NCI-H2107 (cell line): ENCODE measurements at places on chromosomes 3 and 15.

- DNase-seq = no peak
These were observed 332.7 kb upstream of the ADAMTS9 start for GRCh38 chr3:65020281-65021160.

DNA sequence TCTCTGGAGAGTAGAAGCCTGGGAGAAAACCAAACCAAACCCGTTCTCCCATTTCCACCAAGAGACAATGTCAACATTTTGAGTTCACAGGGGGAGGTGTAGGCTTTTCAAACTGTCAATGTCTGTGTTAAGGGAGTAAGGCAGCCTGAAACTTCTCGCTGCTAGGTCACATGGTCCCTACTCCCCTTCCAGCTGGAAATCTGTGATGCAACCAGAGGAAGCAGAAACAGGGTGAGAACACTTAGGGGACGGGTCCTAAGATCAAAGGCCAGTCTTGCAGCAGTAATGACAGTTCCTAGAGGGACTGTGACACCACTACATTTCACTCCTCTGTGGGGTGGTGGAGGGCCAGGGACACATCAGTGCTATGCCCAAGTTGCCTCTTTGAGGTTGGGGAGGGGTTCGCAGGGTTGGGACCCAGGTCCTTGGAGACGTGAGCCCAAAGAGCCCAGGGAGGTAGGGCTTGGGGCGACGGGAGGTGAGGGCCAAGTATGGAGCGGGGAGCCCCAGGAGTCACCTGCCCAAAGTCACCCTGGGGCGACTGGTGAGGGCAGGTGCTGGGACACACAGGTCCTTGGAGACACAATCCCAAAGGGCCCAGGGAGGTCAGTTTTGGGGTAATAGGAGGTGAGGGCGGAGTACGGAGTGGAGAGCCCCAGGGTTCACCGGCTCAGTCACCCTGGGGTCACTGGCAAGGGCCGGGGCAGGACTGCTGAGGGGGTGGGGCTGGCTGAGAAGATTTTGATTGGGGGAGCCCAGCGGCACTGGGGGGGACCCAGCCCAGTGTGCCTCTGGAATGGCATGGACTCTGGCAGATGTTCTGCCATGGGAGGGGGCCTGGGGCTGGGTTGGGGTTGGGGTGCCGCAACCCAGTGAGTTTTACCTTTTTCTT, 582 bp downstream of the GOLGA6L2 start:
- DNase-seq = no peak

GRCh38 chr3:13333236-13333897, 86.8 kb downstream of the NUP210 start:
- DNase-seq = no peak

DNA sequence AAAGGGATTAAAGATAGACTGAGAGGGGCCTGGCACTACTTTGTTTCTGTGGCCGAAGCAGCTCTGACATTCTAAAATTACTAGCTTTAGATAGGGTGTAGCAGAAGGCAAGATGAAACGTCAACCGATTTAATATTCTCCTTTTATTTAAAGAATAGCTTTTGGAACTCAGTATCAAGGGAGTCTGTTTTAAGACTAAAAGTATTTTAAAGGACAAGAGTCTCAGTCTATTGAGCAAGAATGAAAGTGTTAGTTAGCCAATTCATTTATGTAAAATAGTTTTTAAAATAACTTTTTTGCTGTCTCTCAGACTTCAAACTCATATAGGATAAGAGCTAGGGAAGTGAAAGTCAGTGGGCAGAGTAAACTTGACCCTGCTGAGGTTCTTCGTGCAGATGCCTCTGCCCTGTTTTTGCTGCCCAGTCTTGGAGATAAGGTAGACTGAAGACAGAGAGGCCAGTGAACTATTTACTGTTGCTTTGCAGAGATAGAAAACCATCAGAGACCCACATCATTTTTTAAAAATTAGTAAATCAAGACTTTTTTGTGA, 1090.9 kb downstream of the ROBO2 start:
- DNase-seq = no peak

- no peak for DNase-seq
These were observed 13.3 kb upstream of the MYZAP start for GRCh38 chr15:57578288-57578900.

GRCh38 chr3:183808355-183808754, 17.0 kb downstream of the MAP6D1 start:
- DNase-seq = no peak

DNA sequence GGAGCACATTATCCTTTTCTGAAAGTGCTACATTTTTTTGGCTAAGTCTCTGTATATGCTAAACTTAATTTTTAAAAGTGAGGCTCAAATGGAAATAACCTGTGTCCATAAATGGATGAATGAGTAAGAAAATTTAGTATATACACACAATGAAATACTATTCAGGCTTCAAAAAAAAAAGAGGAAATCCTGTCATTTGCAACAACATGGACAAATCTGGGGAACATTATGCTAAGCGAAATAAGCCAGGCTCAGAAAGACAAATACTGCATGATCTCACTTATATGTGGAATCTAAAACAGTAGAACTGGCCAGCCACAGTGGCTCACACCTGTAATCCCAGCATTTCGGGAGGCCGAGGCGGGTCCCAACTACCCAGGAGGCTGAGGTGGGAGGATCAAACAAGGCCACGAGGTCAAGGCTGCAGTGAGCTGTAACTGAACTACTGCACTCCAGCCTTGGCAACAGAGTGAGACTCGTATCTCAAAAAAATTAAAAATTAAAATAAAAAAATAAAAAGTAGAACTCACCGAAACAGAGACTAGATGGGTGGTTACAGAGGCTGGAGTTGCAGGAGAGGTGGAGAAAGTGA, 25.8 kb downstream of the CCDC12 start:
- no peak for DNase-seq

DNA sequence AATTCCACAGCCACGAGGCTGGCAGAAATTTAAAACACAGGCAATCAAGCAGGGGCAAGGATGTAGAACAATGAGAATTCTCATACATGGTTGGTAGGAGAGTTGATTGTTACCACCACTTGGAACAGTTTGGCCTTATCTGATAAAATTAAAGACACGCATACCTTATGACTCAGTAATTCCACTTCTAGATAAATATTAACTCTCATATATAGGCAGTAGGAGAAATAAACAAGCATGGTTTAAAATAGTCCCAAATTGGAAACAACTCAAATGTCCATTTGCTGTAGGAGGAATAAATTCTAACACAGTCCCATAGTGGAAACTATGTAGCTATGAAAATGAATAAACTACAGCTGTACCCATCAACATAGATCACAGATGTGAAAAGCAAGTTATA, 42.3 kb upstream of the USP3 start:
- no peak for DNase-seq

- DNase-seq = peak; percentile 3
These were observed 162.4 kb upstream of the CFAP20DC start for GRCh38 chr3:59212128-59212779.

GRCh38 chr15:97566961-97567360, 393.5 kb upstream of the ARRDC4 start:
- DNase-seq = no peak

DNA sequence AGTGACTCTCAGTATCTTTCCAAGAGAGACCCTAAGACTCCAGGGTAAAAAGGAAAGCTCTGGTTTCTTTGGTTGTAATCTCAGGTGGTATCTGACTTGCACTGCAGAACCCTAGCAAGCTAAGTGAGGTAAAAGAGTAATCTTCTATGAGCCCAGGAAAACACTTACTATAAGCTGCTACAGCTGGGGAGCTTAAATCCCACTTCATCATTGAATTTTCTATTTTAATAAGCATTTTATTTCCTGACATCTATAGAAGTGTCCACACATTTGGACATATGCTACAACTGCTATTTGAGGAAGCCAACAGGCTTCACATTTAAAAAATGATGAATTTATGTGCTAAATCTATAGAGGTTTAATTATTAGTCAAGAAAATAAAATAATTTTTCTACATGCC, 73.1 kb upstream of the GUCA1C start:
- DNase-seq = no peak

GRCh38 chr3:99891610-99892285, 74.1 kb downstream of the CMSS1 start:
- DNase-seq = no peak

DNA sequence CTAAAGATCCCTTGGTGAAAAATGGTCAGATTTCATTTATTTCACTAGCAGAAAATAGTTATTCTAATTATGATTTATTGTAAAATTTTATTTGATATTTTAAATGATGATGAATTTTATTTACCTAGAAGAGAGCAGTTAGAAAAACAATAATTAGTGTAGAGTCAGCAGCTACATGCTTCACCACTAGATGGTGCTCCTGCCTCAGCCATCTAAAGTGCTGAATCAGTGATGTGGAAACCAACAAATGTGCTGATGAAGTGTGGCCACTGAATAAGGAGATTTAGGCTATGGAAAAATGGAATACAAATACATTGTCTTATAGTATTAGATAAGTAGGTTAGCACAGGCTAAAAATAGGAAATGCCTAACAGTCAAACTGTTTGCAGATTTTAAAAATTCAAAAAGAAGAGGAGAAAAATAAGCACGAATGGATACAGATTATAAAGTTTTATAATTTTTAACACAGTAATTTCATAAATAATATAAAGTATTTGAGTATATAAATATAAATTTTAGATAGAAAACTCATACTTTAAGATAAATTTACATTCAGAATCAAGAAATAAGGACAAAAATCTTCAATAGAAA, 109.8 kb downstream of the PPP2R3A start:
- peak; percentile 77 for DNase-seq

GRCh38 chr3:189235214-189235613, 63.4 kb downstream of the TPRG1 start:
- no peak for DNase-seq

- DNase-seq = no peak
These were observed 529.5 kb upstream of the TBL1XR1 start for GRCh38 chr3:177726807-177727206.

DNA sequence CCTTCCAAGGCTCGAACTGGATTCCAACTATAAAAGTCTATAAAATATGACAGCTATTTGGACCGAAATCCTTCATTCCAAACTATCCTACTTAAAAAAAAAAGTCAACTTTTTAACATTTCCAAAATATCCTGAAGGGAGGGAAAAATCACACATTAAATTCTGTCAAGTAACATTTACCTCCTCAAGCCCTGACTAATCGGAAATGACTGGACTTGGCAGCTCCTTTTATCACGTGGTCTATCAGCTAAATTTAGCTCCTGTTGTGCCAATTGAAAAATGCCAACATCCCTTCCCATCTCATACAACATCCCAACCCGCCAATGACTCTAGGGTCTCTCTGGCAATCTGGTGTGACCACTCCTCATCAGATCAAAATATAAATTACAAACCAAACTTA, 297.9 kb downstream of the FHIT start:
- DNase-seq = no peak

DNA sequence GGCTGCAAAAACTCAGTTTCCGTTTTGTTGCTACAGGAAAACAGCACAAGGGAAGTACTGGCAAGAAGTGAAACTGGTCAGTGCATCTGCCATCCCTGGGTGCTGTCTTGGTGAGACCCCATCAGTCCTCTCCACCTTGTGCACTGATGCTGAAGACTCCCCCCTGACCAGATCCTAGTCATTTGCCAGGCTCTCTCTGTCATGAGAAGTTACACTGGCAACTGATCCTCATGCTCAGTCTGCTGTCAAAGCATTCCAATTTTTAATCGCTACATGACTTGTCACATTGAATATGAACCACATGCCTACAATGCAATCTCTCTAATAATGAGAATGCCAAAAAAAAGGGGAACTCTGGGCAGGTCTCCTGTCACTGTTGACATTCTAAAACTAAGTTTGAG, 296.5 kb downstream of the ZIC1 start:
- no peak for DNase-seq

- DNase-seq = no peak
These were observed 97.8 kb upstream of the SPRED1 start for GRCh38 chr15:38154837-38155236.

- DNase-seq = no peak
These were observed 24.5 kb downstream of the ARID3B start for GRCh38 chr15:74565381-74566085.

DNA sequence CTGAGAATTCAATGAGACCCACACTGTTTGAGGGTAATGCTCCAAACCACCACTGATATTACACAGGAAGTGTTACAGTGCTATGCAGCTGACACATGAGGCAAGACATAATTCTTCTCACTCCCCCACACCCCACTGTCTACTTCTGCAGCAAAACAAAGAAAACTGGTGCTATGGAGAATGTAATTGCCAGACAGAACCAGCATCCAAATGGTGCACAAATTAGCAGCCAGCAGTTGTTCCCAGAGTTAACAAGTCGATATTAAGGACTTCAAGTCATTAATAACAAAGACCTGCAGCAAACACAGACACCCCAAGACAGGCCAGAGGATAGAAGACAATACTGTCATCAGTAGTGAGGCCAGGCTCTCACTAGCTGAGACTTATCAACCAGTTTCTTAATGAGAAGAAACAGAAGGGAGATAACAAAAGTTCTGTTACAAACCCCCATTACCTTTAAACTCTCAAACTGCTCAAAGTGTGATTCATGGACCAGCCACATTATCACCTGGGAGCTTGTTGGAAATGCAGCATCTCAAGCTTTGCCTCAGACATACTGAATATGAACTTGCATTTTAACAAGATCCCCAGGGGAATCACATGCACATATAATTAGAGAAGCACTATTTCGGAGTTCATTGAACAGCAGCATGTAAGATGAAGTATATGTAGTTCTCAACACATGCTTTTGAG, 58.7 kb upstream of the FNDC3B start:
- no peak for DNase-seq

- DNase-seq = no peak
These were observed 20.1 kb downstream of the GOLGA6A start for GRCh38 chr15:74062236-74062635.

- DNase-seq = peak; percentile 69
These were observed 3.8 kb upstream of the CRYBG3 start for GRCh38 chr3:97817965-97818364.

GRCh38 chr3:89954137-89954536, 846.7 kb downstream of the EPHA3 start:
- no peak for DNase-seq

- DNase-seq = no peak
These were observed 167.0 kb downstream of the ATP10A start for GRCh38 chr15:25695875-25696760.

DNA sequence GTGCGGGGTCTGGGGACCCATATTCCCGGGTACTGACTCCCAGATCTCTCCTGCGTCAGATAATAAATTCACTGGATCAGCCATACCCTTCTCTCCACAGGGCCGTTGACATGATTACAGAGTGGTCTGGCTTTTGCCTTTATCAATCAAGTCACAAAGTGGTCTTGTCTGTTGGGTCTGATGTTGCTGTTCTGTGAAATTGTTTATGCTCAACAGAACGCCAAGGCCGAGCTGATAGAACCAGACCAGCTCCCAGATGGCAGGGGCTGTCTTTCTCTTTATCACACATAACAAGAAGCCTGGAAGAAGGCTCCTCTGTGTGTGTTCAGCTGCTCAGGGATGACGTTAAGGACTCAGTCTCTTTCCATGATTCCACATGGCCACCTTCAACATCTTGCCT, 751 bp upstream of the DCLK3 start:
- DNase-seq = no peak

GRCh38 chr3:107978131-107979055, 112.4 kb downstream of the CD47 start:
- DNase-seq = no peak

- DNase-seq = no peak
These were observed 1297.9 kb downstream of the ROBO2 start for GRCh38 chr3:78337801-78338211.
